ENCODE measurements at places on chromosomes 1 and 21.

- no peak for DNase-seq
Measured at GRCh38 chr1:12031039-12031980, 12.0 kb downstream of the MIIP start.

GRCh38 chr1:114286179-114286578, 132.5 kb upstream of the SYT6 start:
- DNase-seq = no peak

DNA sequence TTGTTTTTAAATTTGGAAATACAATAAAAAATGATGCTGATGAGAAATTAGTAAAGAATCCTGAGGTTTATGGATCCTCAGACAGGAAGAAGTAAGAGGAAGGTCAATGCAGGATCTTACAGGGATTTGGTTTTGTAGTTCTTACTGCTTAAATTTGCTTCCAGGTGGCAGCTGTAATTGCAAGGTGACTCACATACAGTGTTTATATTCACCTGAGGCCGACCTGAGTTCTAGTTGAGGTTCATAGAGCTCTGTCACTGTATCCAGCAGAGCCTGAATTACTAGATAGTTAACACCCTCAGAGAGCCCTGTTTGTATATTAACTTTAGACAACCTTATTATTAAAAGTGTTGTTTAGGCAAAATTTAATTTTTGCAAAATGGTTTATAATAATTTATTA, 1.4 kb upstream of the WDR26 start:
- no peak for DNase-seq

GRCh38 chr1:96515925-96516324, 205.7 kb upstream of the PTBP2 start:
- no peak for DNase-seq

- no peak for DNase-seq
Measured at GRCh38 chr1:185152187-185152767, 4.5 kb downstream of the TRMT1L start.

Data from femur (tissue), 1 donor.